ENCODE measurements at places on chromosomes 3 and 15. TPM values are rescaled to one million over a fixed set of nuclear protein-coding genes. Genes with fewer than 3 reads are reported as not detected.

The OCA2 gene
- 2.5 TPM for total RNA-seq

The RTP3 gene
- total RNA-seq, result not detected

The CAV3 gene
- not detected for total RNA-seq

The GRM7 gene
- 0.16 TPM for total RNA-seq

The TNNC1 gene
- total RNA-seq, result 2.2 TPM

The MAGI1 gene
- total RNA-seq, result 42.8 TPM

The CCR9 gene
- total RNA-seq, result 0.22 TPM

The MKRN2OS gene
- 1.7 TPM for total RNA-seq

The LNP1 gene
- 4.4 TPM for total RNA-seq

The SAMD7 gene
- total RNA-seq, result not detected

The ATP10A gene
- 6.8 TPM for total RNA-seq

DNA sequence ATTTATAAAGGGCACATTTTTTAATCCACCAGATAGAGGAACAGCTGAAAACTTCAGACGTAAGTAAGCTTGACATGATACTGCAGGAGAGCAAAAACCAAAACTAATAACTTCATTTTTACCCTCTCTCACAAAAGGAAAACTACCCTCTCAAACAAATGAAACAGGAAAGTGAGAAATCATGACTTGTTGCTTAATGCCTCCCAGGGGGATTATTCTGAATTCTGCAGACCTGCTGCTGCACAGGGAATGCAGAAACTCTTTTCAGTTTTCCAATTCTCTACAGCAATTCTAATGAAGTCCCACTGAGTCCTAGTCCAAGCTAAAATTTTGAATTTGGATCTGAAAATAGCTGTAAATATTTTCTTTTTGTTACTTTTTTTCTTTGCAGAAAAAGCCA lies 637.1 kb upstream of the CCDC54 start:
- DNase-seq, result no peak

DNA sequence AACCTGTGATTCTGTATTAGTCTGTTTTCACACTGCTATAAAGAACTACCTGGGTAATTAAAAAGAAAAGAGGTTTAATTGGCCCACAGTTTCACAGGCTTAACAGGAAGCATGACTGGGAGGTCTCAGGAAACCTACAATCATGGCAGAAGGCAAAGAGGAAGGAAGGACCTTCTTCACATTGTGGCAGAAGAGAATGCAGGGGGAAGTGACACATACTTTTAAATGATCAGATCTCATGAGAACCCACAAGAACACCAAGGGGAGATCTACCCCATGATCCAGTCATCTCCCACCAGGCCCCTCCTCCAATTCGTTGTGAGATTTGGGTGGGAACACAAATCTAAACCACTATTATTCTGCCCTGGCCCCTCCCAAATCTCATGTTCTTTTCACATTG lies 6.1 kb downstream of the ZKSCAN7 start:
- no peak for DNase-seq

- no peak for DNase-seq
Measured at GRCh38 chr3:171306631-171307030, 153.6 kb downstream of the TNIK start.

GRCh38 chr3:160112481-160112880 lies 112.7 kb upstream of the C3orf80 start:
- no peak for DNase-seq

- peak; percentile 34 for DNase-seq
Measured at GRCh38 chr3:111979434-111980038, 710 bp downstream of the ABHD10 start.

DNA sequence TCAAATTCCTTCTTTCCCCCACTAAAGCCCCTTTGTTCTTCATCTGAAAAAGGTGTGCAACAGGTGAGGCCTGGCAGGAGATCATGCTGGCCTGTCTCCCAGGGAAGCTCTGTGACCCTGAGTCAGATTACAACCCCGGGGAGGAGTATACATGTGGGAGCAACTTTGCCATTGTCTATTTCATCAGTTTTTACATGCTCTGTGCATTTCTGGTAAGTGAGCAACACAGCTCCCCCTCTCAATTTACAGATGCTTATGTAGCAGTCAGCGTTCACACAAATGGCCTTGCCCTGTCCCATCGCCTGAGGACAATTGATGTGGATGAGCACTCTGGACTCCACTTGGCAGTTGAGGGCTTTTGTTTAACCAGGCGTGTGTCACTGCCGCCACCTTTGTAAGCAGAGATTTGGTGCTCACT lies 70.4 kb downstream of the CHDH start:
- peak; percentile 51 for DNase-seq

DNA sequence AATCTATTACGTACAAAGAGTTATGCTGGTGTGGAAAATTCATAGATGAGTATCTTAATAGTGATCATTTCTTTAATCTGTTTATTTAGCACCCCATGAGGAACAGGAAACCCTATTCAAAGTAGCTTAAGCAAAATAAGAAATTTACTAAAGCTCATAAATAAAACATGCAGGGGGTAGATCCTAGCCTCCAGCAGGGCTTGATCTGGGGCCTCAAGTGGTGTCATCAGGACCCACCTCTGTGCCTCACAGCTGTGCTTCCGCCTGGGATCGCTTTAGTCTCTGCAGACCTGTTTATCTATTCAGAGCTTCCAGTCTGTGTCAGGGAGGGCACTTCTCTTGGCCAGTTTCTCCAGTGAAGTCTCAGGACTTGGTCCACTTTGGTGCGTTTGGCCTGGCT lies 171.0 kb upstream of the SLC24A5 start:
- DNase-seq, result no peak

DNA sequence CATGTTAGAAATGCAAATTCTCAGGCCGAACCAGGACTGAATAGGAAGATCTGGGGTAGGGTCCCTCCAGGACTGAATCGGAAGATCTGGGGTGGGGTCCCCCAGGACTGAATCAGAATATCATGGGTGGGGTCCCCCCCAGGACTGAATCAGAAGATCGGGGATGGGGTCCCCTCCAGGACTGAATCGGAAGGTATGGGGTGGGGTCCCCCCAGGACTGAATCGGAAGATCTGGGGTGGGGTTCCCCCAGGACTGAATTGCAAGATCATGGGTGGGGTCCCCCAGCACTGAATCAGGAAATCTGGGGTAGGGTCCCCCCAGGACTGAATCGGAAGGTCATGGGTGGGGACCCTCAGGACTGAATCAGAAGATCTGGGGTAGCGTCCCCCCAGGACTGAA lies 48.2 kb upstream of the TNK2 start:
- no peak for DNase-seq

- peak; percentile 85 for DNase-seq
Measured at GRCh38 chr15:29821416-29822099, 710 bp downstream of the TJP1 start.

DNA sequence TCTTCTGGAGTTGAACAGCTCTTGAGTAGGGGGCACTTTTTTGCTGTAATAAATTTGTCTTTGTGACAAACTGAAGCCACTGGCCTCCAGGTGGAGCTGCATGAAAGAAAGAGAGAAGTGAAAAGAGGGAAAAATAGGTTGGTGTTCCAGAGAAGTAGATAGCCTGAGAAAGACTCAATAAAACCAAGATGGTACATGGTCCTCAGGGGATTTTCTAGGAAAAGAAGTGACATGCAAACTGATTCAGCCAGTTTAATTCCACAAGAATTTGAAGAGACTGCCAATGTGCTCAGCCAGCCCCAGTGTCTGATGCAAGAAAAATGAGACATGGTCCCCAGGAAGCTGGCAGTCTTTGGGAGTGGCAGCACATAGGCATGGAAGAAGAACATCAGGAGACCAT lies 152.7 kb downstream of the CD47 start:
- no peak for DNase-seq

DNA sequence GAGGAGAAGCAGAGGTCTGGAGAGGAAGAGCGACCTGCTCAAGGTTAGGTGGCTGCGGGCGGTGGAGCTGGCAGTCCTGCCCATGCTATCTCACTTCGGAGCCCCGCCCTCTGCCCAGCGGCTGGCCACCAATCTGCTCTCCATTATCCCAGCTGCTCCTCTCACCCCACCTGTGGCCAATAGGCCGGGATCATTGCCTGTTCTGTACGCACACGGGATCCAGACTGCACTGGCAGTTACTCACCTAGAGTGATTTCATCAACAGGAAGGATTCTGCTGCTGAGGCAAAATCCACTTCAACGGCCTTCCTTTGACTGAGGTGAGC lies 100.6 kb downstream of the TLE3 start:
- DNase-seq, result no peak

- no peak for DNase-seq
Measured at GRCh38 chr15:31300208-31300661, 26.4 kb upstream of the KLF13 start.

DNA sequence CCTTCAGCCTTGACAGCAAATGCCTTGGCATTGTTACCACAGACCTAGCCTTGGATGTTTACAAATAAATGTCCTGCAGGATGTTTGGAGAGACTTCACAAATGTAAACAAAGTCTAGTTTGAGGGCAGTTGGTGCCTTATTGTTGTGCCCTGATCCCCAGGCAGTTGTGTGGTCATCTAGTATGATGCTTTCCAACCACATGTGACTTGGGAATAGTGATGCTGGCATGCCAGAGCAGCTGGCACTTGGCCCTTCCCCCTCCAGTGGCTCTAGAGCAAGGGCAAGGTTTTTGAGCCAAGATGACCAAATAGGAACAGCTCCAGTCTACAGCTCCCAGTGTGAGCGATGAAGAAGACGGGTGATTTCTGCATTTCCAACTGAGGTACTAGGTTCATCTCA lies 258.2 kb downstream of the ADAMTS17 start:
- DNase-seq, result no peak

DNA sequence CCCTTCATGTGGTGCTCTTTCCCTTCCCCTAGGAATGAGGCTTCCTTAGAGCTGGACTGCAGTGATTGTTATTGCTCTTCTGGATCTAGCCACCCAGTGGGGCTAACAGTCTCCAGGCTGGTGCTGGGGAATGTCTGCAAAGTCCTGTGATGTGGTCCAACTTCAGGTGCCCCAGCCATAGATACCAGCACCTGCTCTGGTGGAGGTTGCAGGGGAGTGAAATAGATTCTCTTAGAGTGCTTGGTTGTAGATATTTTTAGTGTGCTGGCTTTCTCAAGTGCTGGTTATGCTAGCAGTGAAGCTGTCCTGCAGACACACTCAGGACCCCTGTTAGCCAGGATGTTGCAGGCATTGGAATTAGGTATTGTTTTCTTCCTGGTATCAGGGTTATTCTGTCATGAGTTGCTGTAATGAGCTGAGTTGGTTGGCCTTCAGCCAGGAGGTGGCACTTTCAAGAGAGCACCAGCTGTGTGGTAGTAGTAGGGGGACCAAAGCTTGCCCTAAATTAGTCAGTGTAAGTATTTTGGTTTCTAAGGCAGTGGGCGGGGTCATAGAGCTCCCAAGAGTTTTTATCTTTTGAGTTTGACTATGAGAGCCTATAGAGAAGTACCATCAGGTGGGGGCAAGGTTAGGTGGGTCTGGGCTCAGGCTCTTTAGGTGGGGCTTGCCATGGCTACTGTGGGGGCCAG lies 317.5 kb upstream of the SGO1 start:
- DNase-seq, result no peak

- no peak for DNase-seq
Measured at GRCh38 chr3:155252021-155252420, 41.5 kb downstream of the STRIT1 start.

DNA sequence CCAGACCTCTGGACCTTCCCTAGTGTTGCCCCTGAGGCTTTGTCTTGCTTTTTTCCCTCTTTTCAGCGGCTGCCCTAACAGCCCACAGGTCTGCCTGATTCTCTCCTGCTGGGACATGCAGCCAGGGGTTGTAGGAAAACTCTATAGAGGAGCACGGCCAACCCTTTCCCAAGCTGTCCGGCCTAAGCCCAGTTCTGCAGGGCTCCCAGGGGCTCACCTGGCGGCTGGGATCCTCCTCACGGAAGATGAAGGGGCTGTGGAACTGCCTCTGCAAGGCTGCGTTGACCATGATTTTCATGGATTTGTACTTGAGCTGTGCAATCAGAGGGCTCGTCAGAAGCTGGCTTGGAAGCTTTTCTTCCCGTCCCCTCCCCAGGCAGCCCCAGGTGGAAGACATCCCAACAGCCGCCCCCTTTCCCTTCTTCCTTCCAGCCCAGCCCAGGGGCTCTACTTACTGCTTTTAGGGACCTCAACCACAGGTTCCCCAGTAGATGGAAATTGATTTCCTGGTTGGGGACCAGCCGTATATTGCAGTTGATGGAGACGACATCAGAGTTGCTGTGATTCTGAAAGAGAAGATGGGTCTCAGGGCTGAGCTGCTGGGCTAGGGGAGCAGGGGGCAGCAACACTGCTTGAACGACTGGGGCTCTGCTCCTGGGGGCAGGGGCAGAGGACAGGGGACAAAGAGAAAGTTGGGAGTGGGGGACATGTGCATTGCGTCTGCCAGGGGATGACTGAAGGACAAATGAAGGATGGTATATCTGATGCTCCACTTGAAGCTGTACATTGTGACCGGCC lies 29.8 kb downstream of the FEM1B start:
- DNase-seq, result no peak

GRCh38 chr3:183315739-183316138 lies 62.7 kb downstream of the B3GNT5 start:
- no peak for DNase-seq

DNA sequence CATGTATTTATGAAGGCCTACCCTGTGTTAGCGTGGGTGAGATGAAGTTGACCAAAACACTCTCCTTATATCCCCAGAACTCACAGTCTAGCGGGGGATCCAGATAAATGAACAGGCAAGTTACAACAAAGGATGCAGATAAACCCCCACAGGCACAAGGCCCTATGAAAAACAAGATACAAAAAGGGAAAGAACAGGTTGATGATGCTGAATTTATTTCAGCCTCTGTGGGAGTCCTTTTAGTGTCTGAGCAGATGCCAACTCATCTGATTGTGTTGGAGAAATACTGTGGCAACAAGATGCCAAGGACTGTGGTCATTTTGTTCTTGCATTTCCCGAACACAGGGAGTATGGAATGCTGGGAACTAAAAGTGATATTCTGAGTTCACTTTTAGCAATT lies 300.0 kb downstream of the CHST2 start:
- DNase-seq, result no peak

GRCh38 chr15:92885224-92886041 lies 14.7 kb upstream of the CHD2 start:
- DNase-seq, result peak; percentile 55

DNA sequence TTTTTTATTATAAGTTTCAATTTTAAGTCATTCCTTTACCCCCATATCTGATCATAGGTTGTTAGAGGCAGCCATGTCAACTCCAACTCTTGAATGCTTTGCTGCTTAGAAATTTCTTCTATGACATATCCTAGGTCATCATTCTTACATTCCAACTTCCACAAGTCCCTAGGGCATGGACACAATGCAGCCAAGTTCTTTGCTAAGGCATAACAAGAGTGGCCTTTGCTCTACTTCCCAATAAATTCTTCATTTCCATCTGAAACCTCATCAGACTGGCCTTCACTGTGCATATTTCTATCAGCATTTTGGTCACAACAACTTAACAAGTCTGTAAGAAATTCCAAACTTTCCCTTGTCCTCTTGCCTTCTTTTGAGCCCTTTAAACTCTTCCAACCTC lies 28.5 kb downstream of the TRIM42 start:
- DNase-seq, result no peak

- DNase-seq, result no peak
Measured at GRCh38 chr3:170562080-170562479, 23.8 kb downstream of the SLC7A14 start.

GRCh38 chr3:143343031-143343430 lies 223.5 kb downstream of the CHST2 start:
- no peak for DNase-seq

All from kidney (tissue), 22 donors.